Stimulated activated CD8-positive, alpha-beta memory T cell treated with anti-CD3 and anti-CD28 coated beads, Interleukin-4, amount 100 ng/mL, for 1 hour (primary cell): ENCODE measurements at places on chromosomes 12 and 14.

DNA sequence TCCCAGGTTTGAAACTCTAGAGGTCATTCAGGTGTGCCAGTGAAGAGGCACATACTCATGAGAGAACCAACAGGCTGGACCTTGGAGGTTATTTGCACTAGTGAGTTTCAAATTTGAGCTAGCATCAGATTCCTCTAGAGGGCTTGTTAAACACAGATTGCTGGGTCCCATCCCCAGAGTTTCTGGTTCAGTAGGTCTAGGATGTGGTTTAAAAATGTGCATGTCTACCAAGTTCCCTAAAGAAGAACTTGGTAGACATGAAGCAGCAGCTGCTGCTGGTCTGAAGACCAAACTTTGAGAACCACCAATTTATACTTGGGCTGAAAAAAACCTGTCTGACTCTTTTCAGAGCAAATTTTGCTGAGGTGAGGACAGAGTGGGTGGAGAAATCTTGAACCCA is 61.7 kb downstream of the SUSD6 start:
- DNase-seq, result no peak

GRCh38 chr14:20329355-20329754 is 3.7 kb downstream of the CCNB1IP1 start:
- no peak for DNase-seq

- no peak for DNase-seq
Observed at GRCh38 chr12:3218228-3219171, 141.3 kb downstream of the TSPAN9 start.

DNA sequence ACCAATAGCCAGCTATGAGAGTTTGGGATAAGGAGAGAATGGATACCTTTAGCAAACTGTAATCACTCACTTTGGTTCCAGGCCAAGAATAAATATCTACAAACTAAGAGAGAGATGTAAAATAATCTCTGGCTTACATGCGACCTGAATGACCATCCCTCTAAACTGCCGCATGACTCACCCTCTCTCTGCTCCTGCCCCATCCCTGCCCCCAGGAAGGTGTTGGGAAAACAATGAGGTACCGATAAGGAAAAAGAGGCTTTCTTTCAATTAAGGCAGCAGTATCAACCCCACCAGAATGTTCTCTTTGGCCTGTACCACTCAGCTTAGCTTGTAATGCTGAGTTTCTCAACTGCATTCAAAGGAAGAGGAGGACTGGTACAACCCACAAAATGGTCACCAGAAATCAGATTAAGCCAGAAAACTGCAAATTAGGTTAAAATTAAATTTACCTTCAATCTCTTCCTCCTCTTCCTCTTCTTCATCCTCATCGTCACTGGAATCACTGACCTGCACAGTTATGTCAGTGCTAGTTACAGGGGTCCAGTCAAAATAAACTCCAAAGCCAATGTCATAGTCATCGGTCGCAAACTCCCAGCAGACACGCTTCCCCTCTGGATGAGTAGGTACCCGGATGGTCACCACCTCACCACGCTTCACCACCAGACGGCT is 22.0 kb downstream of the GSTZ1 start:
- DNase-seq, result no peak

GRCh38 chr12:117158911-117159553 is 31.2 kb downstream of the FBXO21 start:
- DNase-seq, result no peak

- no peak for DNase-seq
Observed at GRCh38 chr12:71281425-71281824, 123.6 kb upstream of the TSPAN8 start.

GRCh38 chr14:59890676-59891075 is 20.1 kb upstream of the RTN1 start:
- no peak for DNase-seq

- DNase-seq, result no peak
Observed at GRCh38 chr14:75123991-75124390, 2.9 kb downstream of the NEK9 start.

- DNase-seq, result no peak
Observed at GRCh38 chr14:24425704-24426103, 3.8 kb downstream of the CBLN3 start.

GRCh38 chr14:104872469-104873341 is 7.6 kb downstream of the CEP170B start:
- no peak for DNase-seq

GRCh38 chr14:104769324-104770071 is 16.6 kb downstream of the SIVA1 start:
- DNase-seq, result no peak

GRCh38 chr12:66055837-66056319 is 74.7 kb downstream of the LLPH start:
- DNase-seq, result no peak

DNA sequence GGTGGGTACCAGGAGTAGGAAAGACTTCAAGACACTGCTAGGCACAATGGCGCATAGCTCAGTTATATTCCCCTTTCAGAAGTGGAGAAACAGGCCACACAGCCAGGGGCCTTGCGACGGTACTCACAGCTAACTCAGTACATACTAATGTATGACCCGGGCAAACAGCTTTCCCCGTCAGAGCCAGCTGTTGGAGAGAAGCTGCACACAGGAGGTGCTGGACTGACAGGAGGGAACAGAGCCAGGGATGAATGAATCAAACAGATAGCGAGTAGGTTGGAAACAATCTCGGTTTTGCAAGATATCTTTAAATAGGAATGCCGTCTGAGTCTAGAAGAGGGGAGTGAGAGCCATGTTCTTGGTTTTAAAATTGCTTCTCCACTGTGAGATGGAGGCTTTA is 45.5 kb downstream of the PRIMA1 start:
- DNase-seq, result no peak

- no peak for DNase-seq
Observed at GRCh38 chr14:59131938-59132795, 56.3 kb upstream of the DAAM1 start.

- no peak for DNase-seq
Observed at GRCh38 chr12:41932470-41932991, 212.1 kb downstream of the GXYLT1 start.

- no peak for DNase-seq
Observed at GRCh38 chr14:23114120-23114458, 5.0 kb downstream of the CEBPE start.

- no peak for DNase-seq
Observed at GRCh38 chr12:112891093-112892024, 15.4 kb upstream of the OAS1 start.

DNA sequence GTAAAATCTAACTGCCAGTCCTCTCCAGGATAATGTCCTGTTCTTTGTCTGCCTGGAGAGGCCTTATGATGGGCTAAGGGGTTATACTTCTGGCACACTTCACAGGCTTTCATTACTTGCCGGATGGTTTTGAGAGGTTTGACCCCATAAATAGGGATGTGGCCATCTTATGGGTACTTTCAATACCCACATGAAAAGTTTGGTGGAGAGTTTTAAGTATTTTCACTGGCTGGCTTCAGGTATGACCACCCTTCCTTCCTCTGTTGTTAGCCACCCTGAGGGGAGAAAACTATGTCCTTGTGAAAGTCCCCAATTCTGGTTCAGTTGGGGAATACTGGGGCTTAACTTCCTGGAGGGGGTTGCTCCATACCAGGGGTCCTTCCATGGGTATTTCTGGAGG is 54.8 kb downstream of the ASCL4 start:
- DNase-seq, result no peak

DNA sequence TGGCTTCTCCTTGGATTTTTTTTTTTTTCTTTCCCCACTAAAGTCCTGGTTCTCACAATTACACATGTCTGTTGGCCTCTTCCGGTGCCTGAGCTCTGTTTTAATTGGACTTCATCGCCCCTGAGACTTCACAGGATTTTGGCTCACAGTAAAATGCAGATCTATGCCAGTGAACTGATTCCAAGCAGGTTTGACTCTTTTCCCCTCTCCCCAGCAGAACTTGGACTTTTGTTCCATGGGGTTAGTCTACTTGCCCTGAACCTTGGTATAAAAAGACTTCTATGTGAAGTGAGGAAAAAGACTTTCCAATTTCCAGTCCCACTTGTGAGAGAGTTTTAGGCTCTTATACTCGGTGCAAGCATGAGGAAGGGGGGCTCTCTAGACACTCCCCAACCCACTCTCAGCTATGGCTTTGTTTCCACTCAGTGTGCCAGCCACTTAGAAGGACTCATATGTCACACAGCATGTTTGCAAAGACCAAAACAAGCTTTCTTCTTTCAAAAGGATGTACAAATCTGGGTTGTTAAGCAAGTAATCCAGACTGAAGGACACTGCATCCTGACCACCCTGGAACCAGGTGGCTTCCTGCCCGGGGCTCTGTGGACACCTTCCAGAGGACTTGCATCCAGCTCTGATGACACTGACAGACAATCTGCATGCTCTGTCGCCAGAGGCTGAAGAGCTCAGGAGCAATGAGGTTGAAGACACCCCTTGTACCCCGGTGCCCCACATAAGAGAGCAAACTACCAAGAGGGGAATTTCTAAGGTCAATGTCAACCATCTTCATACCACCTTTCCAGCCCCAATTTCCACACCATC is 221.9 kb upstream of the EGLN3 start:
- no peak for DNase-seq

- no peak for DNase-seq
Observed at GRCh38 chr12:49965836-49966235, 4.2 kb downstream of the AQP5 start.

GRCh38 chr12:51823875-51824565 is 24.5 kb downstream of the FIGNL2 start:
- DNase-seq, result no peak

GRCh38 chr12:127650626-127651025 is 616.3 kb upstream of the TMEM132C start:
- no peak for DNase-seq

DNA sequence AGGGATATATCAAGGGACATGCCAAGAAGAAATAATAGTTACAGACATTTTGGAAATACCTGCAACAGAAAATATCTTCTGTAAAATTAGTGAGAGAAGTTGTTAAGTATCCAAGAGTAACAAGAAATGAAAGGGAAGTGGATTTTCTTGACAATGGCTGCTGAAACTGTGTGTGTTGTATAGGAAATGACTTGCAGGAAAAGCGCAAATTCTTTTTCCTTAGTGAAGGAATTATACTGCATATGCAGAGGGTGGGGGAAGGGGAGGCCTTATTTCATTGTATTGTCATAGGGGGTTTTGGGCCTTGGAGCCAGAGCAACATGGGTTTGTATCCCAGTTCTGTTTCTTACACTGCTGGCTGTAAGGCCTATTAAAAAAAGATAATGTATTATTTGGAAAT is 84.4 kb upstream of the DDHD1 start:
- DNase-seq, result no peak

DNA sequence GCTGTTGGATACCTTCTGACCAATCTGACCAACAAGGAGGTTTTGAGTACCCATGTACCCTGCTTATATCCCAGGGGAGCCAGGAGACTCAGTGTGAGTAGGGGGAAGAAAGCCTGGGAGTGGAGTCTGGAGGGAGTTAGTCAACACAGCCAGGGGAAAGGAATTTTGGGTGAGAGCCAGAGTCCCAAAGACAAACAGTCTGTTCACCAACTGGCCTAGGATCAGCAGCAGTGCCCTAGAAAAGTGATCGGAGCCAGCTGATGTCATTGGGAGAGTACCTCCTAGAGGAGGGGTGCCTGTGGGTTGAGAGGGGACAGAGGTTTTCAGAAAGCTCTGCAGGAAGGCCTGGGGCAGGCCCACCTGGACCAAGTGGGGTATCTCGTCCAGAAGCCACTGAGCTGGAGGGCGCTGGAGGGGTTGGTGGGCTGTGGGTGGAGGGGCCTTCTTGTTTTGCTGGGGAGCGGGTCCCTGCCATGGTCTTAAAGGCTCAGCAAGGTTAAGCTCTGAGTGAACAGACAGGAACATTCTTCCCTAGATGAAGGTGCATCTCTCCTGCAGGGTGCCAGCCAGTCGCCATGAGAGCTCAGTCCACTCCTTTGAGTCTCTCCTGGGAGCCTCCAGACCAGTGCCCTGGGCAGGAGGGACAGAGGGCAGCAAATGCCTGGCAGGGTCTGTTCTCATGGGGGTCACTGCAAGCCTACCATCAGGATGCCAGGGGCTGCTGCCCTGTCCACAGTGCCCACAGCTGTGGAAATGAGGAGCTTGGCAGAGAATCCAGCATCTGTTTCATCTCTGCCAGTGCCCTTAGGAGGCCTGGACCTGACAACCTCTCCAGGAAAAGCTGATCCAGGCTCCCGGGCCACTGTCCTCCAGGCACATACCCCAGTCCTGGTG is 63.6 kb downstream of the CHGA start:
- no peak for DNase-seq

GRCh38 chr12:18430425-18431048 is 169.2 kb downstream of the PIK3C2G start:
- DNase-seq, result no peak

DNA sequence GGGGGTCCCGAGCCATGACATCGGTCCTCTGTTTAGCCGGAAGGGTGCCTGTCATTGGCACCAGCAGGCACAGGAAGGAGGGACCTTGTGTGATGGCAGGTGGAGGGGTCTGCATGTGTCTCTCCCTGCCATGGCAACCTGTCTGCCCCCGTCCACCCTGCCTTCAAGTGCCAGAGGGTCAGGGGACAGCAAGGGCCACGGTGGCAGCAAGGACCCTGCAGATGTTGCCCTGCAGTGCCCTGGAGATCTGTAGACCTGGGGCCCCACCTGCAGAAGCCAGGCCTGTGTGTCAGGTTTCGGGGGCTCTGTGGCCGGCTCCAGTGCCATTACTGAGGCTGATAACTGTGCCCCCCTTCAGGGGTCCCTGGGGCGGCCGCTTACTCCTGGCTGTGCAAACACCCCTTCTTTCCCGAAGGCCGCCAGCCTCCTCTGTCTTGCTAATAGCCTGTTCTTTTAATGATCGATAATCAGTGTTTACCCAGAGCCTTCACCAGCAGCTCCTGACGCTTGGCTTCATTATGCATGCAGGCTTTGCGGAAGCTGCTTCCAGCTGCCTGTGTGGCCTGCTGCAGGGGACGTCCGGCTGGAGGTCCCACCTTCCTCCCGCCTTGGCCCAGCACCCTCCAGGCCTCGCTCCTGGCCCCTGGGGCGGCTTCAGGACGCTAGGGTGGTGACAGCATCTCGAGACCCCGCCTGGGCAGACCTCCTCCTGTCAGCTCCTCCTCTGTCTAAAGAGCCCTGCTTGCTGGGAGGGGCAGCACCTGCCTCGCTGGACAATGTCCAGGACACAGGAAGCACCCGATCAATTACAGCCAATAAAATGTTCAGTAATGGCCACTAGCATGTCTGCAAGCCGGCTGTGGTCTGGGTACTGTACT is 153.0 kb downstream of the KIF26A start:
- no peak for DNase-seq

DNA sequence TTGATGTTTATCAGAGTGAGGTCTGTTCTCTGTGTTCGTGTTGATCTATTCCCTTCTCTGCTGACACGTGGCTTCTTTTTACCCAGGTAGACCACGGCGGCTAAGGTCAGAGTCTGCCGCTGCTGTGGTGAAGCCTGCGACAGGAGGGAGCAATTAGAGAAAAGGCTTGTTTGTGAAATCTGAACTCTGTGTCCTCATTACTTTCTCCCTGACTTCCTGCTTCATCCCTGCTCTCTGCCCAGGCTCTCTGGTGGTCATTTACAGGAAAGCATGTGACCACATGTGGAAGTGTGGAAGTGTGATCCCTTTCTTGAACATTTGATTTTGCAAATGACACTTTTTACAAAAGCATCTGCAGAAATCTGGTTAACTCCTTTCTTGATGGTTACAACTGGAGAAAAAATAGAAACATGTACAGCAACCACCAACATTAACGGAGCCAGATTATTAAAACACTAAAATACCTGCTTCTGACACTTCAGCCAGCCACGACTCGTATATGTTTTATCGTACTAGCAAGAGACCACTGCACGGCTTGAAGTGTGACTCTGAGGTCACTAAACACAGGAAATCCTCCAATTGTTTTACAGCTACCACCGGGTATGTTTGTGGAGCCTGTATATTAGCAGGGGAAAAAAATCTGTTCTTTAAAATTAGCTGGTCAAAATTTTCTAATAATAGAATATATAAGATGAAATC is 388.6 kb upstream of the TMPO start:
- no peak for DNase-seq
